G401 (cell line): ENCODE measurements at places on chromosomes 12 and 14. TPM values are rescaled to one million over a fixed set of nuclear protein-coding genes. Genes with fewer than 3 reads are reported as not detected.

- no peak for DNase-seq
Observed at GRCh38 chr14:34701808-34702207, 12.6 kb downstream of the CFL2 start.

The DICER1 gene
- total RNA-seq: 48.0 and 64.6 TPM in 2 replicates

The RPL10L gene
- total RNA-seq: not detected in 2 replicates

- no peak for DNase-seq
Observed at GRCh38 chr12:60501124-60501729, 905.4 kb downstream of the SLC16A7 start.

DNA sequence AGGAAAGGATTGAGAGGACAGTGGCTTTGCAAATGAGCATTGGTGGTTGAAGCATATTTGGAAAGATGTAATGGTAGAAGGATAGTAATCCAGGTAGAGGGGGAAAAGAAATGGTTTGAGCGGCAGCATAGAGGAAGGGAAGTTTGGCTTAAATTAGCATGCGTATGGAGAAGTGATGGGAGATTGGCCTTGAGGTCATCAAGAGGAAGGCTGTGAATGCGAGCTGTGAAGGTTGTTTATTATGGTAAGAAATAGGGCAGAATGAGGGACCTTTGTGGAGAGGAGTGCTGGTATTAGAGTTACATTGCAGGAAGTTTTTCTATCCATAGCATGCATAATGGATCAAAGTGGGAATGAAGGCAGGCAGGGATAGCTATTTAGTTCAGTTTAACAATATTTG lies 162.1 kb downstream of the TMTC2 start:
- DNase-seq: no peak

GRCh38 chr14:29111554-29111953 lies 345.0 kb downstream of the FOXG1 start:
- DNase-seq: no peak

The SETD1B gene
- total RNA-seq: 0.62 and 2.8 TPM in 2 replicates

- DNase-seq: no peak
Observed at GRCh38 chr14:64970041-64970440, 2.1 kb downstream of the RAB15 start.

The CLEC1B gene
- not detected in 2 replicates for total RNA-seq

DNA sequence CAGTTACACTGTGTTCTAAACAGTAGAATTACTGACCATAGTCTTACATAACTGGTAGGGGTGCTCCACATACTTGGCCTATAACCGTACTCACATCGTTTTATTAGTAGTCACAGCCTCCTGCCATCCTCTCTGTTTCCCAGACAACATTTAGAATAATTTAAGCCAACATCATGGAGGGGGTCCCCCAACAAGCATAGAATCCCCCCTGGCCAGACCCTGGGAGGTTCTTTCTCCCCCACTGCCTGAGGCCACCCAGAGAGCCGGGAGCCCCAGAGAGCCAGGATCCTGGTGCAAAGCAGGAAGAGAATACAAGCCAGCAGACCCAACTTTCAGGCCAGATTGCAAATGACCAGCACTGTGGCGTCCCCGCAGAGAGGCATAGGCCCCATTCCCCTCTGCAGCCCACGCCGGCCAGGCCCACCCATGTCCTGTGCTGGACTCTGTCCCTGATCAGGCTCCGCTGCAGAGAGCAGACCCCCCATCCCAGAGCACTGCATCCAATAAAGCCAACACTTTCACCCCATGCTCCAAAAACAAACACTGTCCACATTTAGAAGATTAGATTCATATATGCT lies 195.2 kb downstream of the NTF3 start:
- DNase-seq: no peak

The TRPV4 gene
- total RNA-seq: not detected in 2 replicates

The LRIG3 gene
- total RNA-seq: 0.58 and 0.74 TPM in 2 replicates

The CIROP gene
- not detected in 2 replicates for total RNA-seq

The FSCB gene
- not detected in 2 replicates for total RNA-seq

- DNase-seq: no peak
Observed at GRCh38 chr14:100117026-100117425, 42.4 kb downstream of the DEGS2 start.

The CFL2 gene
- 50.6 and 61.0 TPM in 2 replicates for total RNA-seq

GRCh38 chr14:54647378-54647777 lies 80.5 kb downstream of the SAMD4A start:
- no peak for DNase-seq

- DNase-seq: no peak
Observed at GRCh38 chr12:66751432-66752113, 72.7 kb upstream of the GRIP1 start.

The RDH12 gene
- 0.43 TPM in 1 of 2 replicates, not detected in the other for total RNA-seq

The RIPK3 gene
- total RNA-seq: not detected in 2 replicates

The NANOG gene
- total RNA-seq: not detected in 2 replicates

The FOXG1 gene
- 0.25 TPM in 1 of 2 replicates, not detected in the other for total RNA-seq

- DNase-seq: no peak
Observed at GRCh38 chr12:53869500-53869899, 69.1 kb upstream of the HOXC13 start.

GRCh38 chr14:102490456-102490855 lies 19.1 kb downstream of the ANKRD9 start:
- no peak for DNase-seq

The TAS2R43 gene
- 0.71 TPM in 1 of 2 replicates, not detected in the other for total RNA-seq

DNA sequence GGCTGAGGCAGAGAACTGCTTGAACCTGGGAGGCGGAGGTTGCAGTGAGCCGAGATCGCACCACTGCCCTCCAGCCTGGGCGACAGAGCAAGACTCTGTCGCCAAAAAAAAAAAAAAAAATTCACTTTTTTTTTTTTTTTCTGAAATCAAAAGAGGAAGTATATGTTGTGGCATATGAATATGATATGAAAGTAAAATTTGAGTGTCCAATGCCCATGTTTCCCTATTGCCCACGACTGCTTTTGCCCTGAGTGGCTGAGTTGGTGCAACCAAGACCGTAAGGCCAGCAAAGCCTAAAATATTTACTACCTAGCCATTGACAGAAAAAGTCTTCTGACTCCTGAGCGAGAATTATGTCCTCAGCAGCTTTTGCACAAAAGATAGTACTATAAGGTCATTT lies 101.7 kb upstream of the PARP11 start:
- no peak for DNase-seq

The FAM90A1 gene
- not detected in 2 replicates for total RNA-seq

DNA sequence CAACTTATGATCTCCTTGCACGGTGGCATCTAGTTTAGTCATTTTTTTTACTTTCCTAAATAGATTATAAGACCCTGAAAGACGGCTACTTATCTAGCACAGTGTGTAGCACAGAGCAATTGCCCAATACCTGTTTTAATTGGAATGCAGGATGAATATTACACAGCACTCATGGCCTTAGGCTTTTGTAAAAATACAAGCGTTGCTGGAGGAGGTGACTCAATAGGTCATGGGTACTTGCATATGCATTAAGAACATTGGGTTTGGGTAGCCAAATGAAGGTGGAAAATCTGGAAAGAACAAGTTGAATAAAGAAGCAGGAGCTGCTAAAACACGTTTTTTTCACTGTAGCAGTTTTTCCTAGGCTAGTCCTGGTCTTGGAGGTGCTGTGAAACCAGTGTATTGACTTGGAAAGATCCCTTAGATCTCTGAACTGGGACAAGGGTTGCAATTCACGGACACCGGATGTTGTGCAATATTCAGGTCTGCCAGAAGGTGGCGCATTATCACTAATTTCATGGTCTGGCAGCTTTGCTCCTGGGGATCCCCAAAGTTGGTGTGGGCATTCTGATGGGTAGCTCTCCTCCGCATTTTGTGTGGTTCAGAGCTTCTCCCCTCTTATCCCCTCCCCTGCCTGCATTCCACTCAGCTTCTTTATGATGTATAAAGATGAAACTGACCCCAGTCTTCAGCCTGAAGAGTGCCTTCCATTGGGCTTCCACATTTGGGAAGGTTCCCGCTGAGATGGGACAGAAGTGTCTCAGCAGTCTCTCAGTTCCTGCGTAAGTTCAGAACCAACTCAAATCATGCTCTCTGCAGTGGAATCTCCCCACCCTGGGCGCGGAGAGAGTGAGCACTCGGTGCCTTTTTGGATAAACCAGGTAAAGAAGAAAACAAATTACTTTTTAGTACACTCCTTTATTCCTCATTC lies 278.3 kb downstream of the NRXN3 start:
- DNase-seq: peak; percentile 65

The SERPINA10 gene
- not detected in 2 replicates for total RNA-seq

The DPPA3 gene
- not detected in 2 replicates for total RNA-seq

GRCh38 chr14:63468294-63468693 lies 74.9 kb downstream of the PPP2R5E start:
- no peak for DNase-seq

- no peak for DNase-seq
Observed at GRCh38 chr12:4027412-4027811, 154.2 kb upstream of the PARP11 start.

The CLEC14A gene
- total RNA-seq: not detected in 2 replicates

DNA sequence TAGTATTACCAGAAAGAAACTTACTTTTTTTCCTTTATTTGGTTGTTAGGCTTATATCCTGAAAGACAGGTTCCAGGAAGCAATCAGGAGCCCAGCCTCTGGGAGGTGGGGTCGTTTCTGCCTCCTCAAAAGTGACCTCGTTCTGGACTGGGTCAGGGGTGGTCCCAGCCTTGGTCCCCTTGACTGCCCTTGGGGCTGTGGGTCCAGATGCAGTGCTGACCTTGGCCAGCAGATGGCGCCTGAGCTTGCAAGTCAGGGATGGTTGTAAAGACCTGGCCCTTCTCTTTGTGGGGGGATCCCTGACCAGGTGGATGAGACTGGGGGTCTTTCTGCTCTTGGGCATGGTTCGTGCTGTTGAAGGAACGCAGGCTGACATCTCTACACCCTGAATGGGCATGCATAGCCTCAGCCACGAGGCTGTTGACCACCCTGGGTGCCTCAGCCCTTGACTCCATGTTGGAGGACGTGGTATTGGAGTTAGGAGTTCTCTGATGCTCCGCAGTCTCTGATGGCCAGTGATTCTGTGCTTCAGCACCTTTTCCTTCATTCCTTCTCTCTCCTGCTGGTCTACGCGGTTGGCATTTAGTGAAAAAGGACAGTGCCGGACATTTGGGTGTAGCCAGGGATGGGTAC lies 62.4 kb downstream of the ADCK1 start:
- DNase-seq: peak; percentile 69

DNA sequence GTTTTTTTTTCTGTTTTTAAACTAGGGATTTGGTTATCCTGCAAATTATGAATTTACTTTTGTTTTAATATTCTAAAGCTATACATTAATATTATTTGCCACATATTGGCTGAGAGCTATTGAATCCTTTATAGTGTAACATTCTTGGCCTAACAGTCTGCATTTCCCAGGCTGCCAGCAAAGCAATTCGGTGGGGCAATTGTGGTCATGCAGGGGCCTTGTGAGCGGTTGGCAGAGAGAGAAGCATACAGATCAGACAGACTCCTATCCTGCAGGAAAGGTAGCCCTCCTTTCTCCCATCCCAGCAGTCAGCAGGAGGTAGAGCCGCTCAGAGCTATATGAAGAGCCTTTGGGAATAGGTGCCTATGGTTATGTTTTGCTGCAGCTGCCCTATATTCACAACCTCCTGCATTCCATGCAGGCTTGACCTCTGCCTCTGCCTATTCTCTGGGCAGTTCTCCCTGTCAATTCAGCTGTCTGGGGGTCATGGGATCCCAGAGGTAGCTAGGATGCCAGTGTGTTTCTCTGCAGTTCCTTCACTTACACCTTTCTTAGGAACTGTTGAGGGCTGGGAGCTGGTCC lies 144.7 kb downstream of the GPHN start:
- no peak for DNase-seq

DNA sequence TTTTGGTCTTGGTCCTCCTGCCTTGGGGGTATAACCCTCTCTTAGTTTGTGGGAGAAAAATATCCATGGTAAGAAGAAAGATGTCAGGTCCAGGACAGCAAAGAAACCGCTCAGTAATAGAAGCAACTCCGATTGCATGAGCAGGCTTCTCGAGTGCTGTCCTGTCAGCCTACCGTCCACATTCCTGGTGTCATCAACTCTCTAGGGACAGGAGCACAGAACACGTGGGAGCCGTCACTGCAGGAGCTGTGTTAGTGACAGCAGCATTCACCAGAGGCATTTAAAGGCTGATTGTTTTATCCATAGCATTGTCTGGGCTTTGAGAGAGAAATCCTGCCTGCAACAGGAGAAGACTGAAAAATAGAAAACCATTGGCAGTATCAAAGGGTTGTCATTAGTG lies 244.2 kb downstream of the CACNA1C start:
- DNase-seq: no peak

DNA sequence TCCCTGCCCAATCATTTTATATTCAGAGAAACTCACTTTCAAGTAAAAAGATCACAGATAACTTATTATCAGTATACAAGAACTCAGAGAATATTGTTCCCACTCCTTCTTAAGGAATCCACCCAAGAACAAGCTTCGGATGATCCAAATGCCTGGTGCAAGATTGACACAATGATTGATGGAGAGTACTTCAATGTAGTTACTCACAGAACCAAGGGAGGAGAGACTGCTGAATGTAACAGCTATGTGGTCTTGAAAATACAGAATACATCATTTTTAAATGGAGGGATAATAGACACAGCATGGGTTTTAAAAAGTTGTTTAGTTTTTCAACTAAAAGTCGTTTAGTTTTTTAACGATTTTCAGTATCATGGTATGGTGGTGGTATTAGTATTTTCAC lies 38.4 kb upstream of the SELPLG start:
- no peak for DNase-seq

GRCh38 chr12:124524231-124524925 lies 43.0 kb downstream of the NCOR2 start:
- no peak for DNase-seq

DNA sequence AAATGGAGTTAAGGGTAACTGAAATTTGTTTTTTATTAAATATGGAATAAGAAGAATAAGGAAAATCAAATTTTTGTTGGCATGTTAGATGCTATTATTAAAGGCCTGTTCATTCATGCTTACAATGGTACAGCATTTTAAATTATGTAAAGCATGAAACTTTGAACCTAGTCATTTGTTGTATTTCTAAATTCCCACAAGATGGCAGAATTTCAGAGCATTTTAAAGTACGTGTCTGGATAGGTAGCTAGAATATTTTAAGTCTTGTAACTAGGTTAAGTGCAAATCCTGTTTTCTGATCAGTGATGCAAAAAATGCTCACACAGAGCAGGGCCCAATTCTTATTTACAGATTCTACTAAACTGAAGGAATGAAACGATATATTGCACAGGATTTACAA lies 585.6 kb upstream of the MIS18BP1 start:
- DNase-seq: peak; percentile 2

DNA sequence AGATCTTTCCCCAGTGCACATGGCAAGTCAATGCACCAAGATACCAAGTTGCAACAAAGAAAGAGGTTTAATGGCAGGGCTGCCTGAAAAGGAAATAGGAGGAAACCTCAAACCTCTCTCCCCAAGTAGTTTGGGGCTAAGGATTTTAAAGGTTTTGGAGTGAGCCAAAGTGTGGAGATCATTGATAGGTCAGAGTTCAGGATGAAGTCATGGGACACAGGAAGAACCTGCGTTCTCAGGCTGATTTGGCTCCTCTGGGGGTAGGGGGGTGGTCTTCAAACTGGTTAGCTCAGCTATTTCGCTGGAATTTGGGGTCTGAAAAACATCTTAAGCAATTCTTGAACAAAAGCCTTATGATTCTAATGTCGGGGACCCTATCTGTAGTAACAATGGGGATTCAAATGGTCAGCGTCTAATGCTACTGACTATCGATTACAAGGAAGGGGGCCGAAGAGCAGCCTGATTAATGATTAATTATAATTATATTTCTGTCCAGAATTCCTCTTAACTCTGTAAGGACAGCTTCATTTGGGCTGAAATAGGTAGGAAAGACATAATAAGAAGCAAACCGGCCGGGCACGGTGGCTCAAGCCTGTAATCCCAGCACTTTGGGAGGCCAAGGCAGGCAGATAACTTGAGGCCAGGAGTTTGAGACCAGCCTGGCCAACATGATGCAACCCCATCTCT lies 31.4 kb downstream of the AICDA start:
- DNase-seq: no peak

The GDF3 gene
- total RNA-seq: not detected in 2 replicates
